ENCODE measurements at places on chromosomes 16 and 17. TPM values are rescaled to one million over a fixed set of nuclear protein-coding genes. Genes with fewer than 3 reads are reported as not detected.

The TPSB2 gene
- total RNA-seq: 0.53 TPM

The ARHGAP44 gene
- total RNA-seq: 87.5 TPM

The GNGT2 gene
- 2.8 TPM for total RNA-seq

The ACSM2A gene
- total RNA-seq: not detected

The SLC38A8 gene
- 7.8 TPM for total RNA-seq

The NXPH3 gene
- total RNA-seq: 13.8 TPM

The GDE1 gene
- total RNA-seq: 66.2 TPM

The HIGD1B gene
- 16.8 TPM for total RNA-seq

The HOXB2 gene
- not detected for total RNA-seq

The HOXB3 gene
- total RNA-seq: not detected

The SERPINF2 gene
- total RNA-seq: 1.0 TPM

The SPNS2 gene
- 66.9 TPM for total RNA-seq

The EVI2A gene
- 113 TPM for total RNA-seq

The KCNJ2 gene
- 19.8 TPM for total RNA-seq
